Urinary bladder (tissue), 4 donors: ENCODE measurements at places on chromosomes 2 and 18.

DNA sequence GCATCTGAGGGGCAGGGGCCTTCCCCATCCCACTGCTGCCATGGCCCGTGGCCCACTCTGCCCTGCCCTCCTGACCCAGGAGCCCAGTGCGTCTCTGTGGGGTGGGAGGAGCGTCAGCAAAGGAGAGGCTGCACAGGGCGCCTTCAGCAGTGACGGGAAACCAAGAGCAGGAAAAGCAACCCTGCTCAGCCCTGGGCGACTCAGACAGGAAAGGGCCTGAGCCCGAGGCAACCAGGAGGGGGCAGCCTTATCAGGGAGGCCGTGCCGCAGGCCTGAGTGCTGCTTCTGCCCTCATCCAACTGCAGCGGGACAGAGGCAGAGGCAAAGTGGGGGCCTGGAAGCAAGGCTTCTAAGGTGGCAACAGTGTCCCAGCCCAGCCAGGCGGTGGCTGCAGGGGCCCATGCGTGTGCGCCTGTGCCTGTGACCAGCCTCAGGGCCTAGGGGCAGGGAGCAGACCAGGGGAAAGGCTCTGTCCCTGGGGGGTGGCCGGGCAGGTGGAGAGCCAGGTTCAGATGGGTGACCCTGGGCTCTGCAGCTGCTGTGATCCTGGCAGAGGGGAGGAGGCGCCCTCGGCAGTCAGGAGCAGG, 23.3 kb upstream of the ALPI start:
- no peak for DNase-seq

DNA sequence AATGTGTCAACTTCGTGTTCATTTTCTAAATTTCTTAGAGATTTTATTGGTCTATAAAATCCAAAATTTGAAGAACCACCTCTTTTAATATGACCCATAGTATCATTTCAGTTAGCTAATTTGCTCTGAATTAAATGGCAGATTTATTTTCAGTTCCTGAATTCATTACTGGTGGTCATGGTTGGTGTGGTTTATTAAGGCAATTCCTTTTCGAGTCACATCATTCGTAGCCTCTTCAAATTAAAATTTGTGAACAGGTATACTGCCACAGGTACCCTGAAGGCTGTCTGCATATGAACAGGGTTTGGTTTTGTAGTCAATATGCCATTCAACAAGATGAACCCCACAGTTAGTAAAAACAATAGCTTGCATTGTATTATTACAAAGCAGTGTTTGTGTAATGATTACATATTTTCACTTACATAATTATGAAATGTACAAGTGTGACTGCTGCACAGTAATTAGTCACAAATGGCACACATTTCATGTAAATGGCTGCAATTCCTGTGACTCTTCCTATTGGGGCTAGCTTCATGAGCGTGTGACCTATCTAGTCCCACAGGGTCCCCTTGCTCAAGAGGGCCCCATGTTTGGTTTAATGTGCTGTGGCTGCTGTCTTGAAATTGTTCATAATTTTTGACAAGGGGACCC, 48.9 kb downstream of the CDC42EP3 start:
- no peak for DNase-seq

- DNase-seq = no peak
Observed at GRCh38 chr2:25989154-25989553, 6.9 kb upstream of the KIF3C start.

DNA sequence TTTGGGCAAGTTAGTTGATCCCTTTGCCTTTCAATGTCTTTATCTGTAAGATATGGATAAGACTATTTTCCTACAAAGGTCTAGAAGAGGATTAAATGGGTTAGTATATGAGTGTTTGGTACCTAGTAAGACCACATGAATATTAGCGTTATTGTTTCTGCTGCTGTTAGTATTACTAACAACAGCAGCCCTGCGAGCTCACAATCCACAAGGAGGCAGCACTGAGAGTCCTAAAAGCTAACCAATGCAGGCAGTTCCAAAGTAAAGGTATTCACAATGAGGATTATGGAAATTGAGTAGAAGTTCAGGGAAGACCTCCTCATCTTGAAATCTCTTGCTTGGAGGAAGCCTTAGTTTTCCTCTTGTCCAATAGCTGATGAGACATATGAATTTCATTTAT, 248.9 kb downstream of the TDRD15 start:
- DNase-seq = no peak

DNA sequence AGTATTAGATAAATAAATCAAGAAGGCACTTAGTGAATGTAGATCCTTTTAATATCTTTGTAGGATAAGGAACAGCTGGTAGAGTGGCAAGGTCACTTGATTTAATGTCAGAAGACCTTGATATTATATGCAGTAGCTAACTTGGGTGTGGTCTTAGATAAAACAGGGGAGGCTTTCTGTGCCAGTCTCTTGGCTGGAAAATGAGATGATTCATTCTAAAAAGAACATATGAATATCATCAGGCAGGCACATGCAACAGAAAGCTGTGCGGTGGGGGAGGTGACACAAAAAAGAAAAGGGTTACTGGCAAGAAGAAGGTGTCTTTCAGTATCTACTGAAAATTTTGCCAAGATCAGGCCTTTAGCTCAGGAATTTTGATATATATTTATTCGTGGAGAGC, 931.7 kb upstream of the CELF4 start:
- DNase-seq = no peak

DNA sequence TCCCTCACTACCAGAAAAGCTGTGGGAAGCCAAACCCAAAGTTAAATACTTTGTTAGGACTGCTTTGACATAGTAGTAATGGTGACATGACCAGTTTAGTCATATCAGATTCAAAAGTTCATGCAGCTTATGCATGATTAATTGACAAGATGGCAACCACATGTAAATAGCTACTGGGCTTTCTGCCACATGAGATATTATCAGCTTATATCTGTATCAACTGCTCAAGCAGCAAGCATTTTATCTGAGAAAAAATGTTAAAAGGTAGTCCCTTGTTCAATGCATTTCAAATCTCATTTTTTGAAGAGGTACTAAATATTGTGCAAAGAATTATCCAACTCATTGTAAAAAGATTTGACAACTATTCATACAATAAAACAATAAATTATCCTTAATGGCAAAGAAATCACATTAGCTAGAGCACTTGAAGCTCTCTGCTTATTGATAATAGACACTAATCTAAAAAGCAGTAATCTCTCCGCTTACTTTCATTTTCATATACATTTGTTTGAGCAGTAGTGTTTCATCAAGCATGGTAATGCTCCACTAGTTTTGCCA, 993.6 kb upstream of the NXPH2 start:
- no peak for DNase-seq

DNA sequence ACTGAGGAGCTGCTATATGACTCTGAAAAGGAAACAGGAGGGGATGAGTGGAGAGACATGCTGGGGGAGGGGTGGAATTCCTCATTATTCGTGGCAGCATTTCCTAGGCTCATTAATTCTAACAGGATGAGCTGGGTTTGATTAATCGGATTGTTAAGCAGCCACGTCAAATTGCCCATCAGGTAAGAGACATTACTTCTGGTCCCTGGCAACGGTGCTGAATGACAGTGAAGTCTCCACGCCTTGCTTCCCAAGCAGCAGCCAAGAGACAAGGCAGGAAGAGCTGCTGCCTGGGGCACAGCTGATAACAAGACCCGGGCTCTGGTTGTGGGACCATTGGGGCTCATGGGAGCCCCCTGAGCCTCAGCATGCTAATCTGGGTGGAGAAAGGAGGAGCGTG, 86.6 kb downstream of the MARCHF4 start:
- no peak for DNase-seq

DNA sequence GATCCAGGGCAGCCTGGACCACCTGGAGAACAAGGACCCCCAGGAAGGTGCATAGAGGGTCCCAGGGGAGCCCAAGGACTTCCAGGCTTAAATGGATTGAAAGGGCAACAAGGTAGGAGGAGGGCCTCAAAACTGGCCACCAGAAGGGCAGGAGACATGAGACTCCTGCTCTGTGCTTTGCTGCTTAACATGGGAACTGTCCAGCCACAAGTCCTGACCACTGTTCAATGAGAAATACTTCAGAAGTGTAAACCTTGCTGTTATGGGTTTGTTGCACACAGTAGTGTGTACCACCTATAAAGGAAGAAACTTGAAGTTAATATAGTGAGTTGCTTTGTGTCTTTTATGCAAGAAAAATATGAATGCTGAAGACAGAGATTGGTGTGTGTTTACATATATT, 44.2 kb upstream of the MFF start:
- DNase-seq = no peak

DNA sequence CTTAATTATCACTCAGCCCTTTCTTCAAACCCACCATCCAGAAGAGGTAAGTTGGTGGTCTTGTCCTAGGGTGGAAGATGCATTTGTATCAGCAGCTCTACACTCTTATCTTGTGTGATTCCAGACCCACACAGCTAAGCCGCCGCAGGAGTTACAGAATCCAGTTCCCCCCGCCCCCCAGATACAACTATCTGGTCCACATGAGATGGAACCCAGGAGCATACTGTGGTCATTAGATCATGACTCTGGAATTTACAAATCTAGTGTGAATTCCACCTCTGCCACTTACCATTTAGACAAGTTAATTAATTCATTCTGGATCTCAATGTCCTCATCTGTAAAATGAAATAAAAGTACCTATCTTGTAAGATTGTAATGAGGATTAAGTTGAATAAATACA, 486.4 kb downstream of the BCL11A start:
- no peak for DNase-seq

DNA sequence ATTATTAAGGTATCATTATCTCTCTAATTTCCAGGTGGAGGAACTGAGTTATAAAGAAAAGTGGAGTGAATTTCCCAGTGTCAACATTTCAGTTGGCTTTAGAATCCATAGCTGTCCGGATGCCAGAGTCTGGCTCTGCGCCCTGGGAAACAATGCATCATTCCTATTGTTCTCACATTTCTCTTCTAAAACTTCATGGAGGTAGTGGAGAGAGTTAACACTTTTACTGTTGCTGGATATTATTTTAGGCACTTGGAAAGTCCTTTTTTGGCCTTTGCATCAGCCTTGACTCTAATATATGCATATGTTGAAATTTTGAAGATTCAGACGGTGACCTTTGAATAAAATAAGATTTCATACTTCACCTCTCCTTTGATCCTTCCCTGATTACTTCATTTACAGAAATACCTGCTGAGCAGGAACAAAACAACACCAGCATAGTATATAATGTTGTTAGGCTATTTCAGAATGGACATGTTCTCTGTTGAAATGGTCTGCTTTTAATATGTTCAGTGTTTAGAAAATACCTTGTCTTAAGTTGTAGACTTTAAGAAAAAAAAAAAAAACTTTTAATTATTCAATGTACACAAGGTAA, 148.8 kb downstream of the EPHA4 start:
- no peak for DNase-seq

- DNase-seq = no peak
Observed at GRCh38 chr2:16870491-16871076, 204.9 kb upstream of the CYRIA start.

DNA sequence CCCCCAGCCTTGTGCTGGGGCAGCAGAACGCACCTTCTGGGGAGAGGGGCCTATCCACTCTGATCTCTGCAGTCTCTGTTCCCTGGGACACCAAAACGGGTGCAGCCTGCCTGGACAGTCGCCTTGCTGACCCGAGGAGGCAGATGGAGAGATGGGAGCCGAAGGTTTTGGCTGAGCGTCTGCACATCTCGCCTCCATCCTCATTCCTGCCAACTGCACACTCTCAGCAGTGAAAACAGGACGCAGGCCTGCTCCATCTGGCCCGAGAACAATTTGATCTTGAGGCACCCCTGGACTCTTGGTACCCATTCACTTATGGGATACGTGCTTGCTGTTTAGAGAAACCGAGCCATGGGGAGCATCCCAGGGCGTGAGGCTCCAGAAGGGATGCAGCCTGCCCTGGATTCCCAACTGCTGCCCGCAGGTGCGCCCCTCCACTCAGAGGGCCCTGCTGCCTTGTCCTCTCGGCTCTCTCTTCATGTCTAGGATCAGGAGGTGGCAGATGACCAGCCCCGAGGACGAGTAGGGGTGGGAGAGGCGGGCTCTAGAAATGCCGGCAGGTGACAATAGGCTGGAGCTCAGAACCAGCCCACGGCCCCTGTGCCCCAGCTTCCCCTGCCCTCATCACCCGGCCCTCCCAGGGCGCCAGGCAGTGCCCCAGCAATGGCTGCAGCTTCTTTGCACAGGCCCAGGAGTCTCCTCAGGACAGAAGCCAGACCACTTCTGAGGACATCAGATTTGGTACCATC, 9.1 kb upstream of the SEMA4C start:
- no peak for DNase-seq

DNA sequence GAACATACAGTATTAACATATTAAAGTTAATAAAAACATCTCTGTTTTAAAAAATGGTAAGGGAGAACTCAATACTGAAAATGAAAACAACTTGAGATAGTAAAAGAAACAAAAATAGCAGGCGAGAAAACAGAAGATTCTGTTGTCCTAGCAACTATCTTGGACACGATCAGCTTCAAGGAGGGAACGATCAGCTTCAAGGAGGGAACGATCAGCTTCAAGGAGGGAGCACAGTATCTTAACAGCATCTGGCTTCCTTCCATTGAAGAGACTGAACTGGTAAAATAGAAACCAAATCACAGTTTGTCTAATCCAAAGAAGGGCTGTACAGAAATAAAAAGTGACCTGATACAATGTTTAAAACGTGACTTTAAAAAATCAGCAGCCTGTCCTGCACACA, 51.8 kb downstream of the NDUFA10 start:
- DNase-seq = no peak

GRCh38 chr2:64695721-64696261, 42.1 kb upstream of the SERTAD2 start:
- no peak for DNase-seq

GRCh38 chr2:215826838-215827441, 186.4 kb downstream of the MREG start:
- no peak for DNase-seq

GRCh38 chr2:45802499-45803138, 151.1 kb downstream of the PRKCE start:
- DNase-seq = no peak

DNA sequence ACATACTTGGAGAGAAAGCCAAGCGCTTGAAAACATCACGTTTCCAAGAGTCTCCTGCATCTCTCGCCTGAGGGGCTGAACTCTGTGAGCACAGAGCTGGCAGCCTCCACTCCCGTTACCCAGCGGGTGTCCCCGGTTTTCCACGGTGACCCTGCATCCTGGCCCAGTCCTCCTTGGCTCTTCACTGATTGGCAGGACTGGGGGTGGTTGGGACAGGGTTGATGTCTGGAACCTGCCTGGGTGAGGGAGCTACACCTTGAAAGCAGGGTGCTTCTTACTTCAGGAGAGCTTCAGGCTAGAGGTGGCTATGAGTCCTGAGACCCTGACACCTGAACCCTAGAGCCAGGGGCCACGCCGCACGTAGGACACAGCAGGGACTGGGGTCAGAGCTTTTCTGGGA, 234.1 kb downstream of the DYSF start:
- DNase-seq = no peak

GRCh38 chr2:209519271-209519670, 95.4 kb downstream of the MAP2 start:
- no peak for DNase-seq

- no peak for DNase-seq
Observed at GRCh38 chr2:203890733-203891132, 23.2 kb downstream of the CTLA4 start.

GRCh38 chr18:31741097-31741735, 19.5 kb downstream of the SLC25A52 start:
- DNase-seq = no peak
